ENCODE measurements at places on chromosomes 13 and 19. TPM values are rescaled to one million over a fixed set of nuclear protein-coding genes. Genes with fewer than 3 reads are reported as not detected.

- DNase-seq: no peak
Observed at GRCh38 chr19:38666663-38667511, 19.4 kb downstream of the ACTN4 start.

- DNase-seq: no peak
Observed at GRCh38 chr19:4604912-4605311, 34.4 kb upstream of the TNFAIP8L1 start.

DNA sequence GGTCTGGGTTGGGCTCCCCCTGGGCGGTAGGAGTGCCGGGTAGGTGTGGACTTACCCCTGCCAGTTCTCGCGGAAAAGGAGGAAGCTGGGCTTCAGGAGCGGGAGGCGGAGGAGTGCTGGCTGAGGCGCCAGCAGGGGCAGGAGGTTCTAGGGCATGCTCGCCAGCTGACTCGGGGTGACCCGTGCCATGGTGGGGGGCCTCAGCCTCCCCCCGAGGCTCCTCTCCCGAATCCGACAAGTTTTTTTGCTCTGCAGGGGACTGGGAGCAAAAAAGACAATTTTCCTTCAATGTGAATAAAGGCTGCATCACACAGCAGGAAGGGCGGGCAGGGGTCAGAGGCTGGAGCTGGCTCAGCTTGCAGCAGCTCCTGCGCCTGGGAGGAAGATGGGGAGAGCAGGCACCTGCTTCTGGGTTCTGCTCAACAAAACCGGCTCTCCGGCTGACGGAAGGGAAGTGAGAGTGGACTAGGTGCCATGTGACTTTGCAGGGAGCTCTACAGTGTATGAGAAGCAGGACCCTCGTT, 26.5 kb downstream of the RANBP3 start:
- no peak for DNase-seq

COL4A1 gene
- 210 TPM for polyA plus RNA-seq

OVOL3 gene
- not detected for polyA plus RNA-seq

All from AG04450 (cell line).